COR-L47 (cell line): ENCODE measurements at places on chromosomes 3 and 15.

- DNase-seq: peak; percentile 60
Measured at GRCh38 chr3:181279239-181279565, 289.7 kb upstream of the DNAJC19 start.

DNA sequence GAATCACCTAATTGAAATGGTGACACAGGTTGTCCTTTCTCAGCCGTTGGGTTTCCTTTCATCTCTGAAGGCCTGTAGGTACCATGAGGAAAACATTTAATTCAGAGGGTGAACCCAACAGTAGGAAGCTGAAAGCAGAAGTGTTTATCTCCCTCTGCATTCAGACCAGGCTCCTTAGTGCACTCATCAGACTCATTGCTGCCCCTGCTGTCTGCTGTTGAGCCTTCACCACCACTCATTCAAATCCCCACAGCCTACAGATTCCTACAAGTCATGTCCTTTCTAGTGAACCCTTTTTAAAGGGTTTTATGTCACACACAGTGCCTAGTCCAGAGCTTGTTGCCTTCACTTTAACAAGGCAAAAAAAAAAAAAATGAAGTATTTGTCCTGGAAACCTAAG is 13.4 kb downstream of the WDR48 start:
- no peak for DNase-seq

GRCh38 chr15:56628893-56629532 is 104.3 kb downstream of the ZNF280D start:
- DNase-seq: no peak

- DNase-seq: no peak
Measured at GRCh38 chr15:79629687-79630086, 197.6 kb downstream of the MINAR1 start.

DNA sequence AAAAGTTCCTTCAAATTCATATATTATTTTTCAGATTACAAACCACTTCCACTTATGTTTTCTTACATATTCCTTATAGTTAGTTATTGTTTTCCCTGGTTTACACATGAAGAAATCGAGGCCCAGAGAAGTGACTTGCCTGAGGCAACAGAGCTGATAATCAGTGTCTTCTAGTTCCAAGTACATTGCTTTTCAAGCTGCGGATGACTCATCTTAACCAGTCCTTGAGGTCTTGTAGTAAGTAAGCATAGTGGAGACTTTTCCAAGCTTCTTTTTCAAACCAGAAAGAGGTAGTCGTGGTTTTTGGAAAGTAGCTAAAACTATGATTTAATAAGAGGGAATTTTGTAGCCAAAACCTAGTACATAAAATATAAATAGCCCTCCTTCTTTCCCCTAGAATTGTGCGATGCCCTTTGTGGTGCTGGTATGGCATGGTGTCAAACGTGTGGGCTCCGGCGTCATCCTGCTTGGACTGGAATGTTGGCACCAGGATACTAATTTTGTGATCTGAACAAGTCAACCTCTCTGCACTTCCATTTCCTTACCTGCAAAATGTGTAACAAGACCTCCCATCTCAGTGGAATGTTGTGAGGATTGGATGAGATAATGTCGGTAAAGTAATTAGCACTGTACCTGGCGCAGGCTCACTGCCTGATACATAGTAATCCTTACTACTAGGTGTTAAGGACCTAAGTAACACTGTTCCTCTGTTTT is 19.0 kb upstream of the DLG1 start:
- no peak for DNase-seq
